Hindlimb muscle (tissue), 1 donor: ENCODE measurements at places on chromosomes 5 and 9. TPM values are rescaled to one million over a fixed set of nuclear protein-coding genes. Genes with fewer than 3 reads are reported as not detected.

SPARC gene
- 3,722 TPM for polyA plus RNA-seq

GAS1 gene
- 63.8 TPM for polyA plus RNA-seq

DMRT3 gene
- not detected for polyA plus RNA-seq

PPP3R2 gene
- polyA plus RNA-seq = not detected

TMEM215 gene
- polyA plus RNA-seq = 1.4 TPM

TLR4 gene
- polyA plus RNA-seq = 6.2 TPM

CDC25C gene
- 2.4 TPM for polyA plus RNA-seq

DIRAS2 gene
- 1.1 TPM for polyA plus RNA-seq

MAPK9 gene
- 32.2 TPM for polyA plus RNA-seq

MAPKAP1 gene
- 60.6 TPM for polyA plus RNA-seq

CDH9 gene
- not detected for polyA plus RNA-seq

NCS1 gene
- 73.8 TPM for polyA plus RNA-seq

SPATA31D4 gene
- polyA plus RNA-seq = not detected

GRXCR2 gene
- polyA plus RNA-seq = not detected

ACOT12 gene
- not detected for polyA plus RNA-seq

TOR1A gene
- polyA plus RNA-seq = 21.6 TPM

NR6A1 gene
- 0.68 TPM for polyA plus RNA-seq

CORO2A gene
- 0.37 TPM for polyA plus RNA-seq

SLIT3 gene
- polyA plus RNA-seq = 7.5 TPM

OLFML2A gene
- 175 TPM for polyA plus RNA-seq
